ENCODE measurements at places on chromosomes 5 and 9.

GRCh38 chr9:3023449-3023848 is 179.6 kb upstream of the PUM3 start:
- no peak for DNase-seq
- no peak overlapping the region for H3K4me3 ChIP-seq
- H3K36me3 ChIP-seq, result no peaks in the 10 kb centered on the region
- no peaks in the 10 kb centered on the region for H3K4me1 ChIP-seq

- no peak overlapping the region for H3K27ac ChIP-seq
- H3K4me3 ChIP-seq, result no peak overlapping the region
- no peaks in the 10 kb centered on the region for H3K27me3 ChIP-seq
Observed at GRCh38 chr5:95069948-95070347, 214.9 kb downstream of the MCTP1 start.

- no peaks in the 10 kb centered on the region for H3K27me3 ChIP-seq
- DNase-seq, result no peak
- H3K36me3 ChIP-seq, result no peaks in the 10 kb centered on the region
- no peak overlapping the region for H3K4me3 ChIP-seq
Observed at GRCh38 chr5:170619869-170620268, 116.0 kb downstream of the KCNIP1 start.

DNA sequence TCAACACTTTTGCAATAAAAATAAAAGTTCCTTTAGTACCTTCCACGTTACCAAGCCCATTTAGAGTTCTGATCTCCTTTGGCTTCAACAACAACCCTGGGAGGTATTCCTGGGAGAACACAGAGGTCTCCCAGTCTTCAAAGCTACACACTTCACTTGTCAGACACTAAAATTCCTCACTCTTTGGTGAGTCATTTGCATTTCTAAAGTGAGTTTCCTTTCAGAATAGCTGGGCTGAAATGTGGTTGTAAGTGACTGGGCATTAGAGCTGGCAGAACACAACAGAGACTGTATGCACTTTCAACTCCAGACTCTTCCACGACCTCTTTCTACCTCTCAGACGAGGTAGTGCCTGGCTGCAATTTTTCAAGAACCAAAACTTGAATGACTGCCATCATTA is 11.5 kb upstream of the F2RL1 start:
- H3K27ac ChIP-seq, result no peak overlapping the region
- DNase-seq, result no peak
- no peaks in the 10 kb centered on the region for H3K4me1 ChIP-seq
- no peak overlapping the region for H3K4me3 ChIP-seq

GRCh38 chr5:78405829-78406750 is 45.7 kb downstream of the SCAMP1 start:
- no peaks in the 10 kb centered on the region for H3K4me1 ChIP-seq
- H3K36me3 ChIP-seq, result no peaks in the 10 kb centered on the region
- no peaks in the 10 kb centered on the region for H3K27me3 ChIP-seq
- no peak overlapping the region for H3K4me3 ChIP-seq
- no peak overlapping the region for H3K27ac ChIP-seq

GRCh38 chr9:18012170-18012569 is 433.3 kb downstream of the SH3GL2 start:
- no peak overlapping the region for H3K4me3 ChIP-seq
- H3K27ac ChIP-seq, result no peak overlapping the region
- H3K27me3 ChIP-seq, result no peaks in the 10 kb centered on the region
- no peaks in the 10 kb centered on the region for H3K36me3 ChIP-seq

- no peak for DNase-seq
- no peaks in the 10 kb centered on the region for H3K4me1 ChIP-seq
- H3K27me3 ChIP-seq, result no peaks in the 10 kb centered on the region
- H3K27ac ChIP-seq, result no peak overlapping the region
- no peaks in the 10 kb centered on the region for H3K36me3 ChIP-seq
Observed at GRCh38 chr5:74877624-74878304, 11.6 kb upstream of the FAM169A start.

- no peak for DNase-seq
- no peak overlapping the region for H3K4me3 ChIP-seq
- H3K4me1 ChIP-seq, result no peaks in the 10 kb centered on the region
- H3K27ac ChIP-seq, result no peak overlapping the region
- H3K27me3 ChIP-seq, result no peaks in the 10 kb centered on the region
- H3K36me3 ChIP-seq, result no peaks in the 10 kb centered on the region
Observed at GRCh38 chr5:89232139-89232603, 349.2 kb upstream of the MEF2C start.

DNA sequence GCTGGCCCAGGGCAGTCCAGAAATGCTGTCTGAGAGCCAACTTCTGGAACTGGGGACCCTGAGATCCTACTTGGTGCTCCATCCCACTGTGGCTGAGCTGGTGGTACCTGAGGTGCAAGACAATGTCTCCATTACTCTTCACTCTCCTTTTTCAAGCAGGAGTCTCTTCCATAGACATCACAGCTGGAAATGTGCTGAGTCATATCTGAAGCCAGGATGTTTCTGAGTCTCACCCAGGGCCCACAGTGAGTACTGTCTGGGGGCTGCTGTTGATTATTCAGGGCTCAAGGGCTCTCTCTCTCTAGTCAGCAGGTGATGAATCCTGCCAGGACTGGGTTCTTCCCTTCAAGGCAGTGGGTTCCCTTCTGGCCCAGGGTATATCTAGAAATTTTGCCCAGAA is 145.2 kb upstream of the TAS2R1 start:
- no peaks in the 10 kb centered on the region for H3K36me3 ChIP-seq
- DNase-seq, result no peak
- no peak overlapping the region for H3K4me3 ChIP-seq
- no peaks in the 10 kb centered on the region for H3K4me1 ChIP-seq

GRCh38 chr5:83049370-83049885 is 27.8 kb downstream of the TMEM167A start:
- no peaks in the 10 kb centered on the region for H3K36me3 ChIP-seq
- no peak overlapping the region for H3K27ac ChIP-seq
- no peaks in the 10 kb centered on the region for H3K27me3 ChIP-seq
- no peaks in the 10 kb centered on the region for H3K4me1 ChIP-seq
- no peak for DNase-seq

GRCh38 chr5:128097781-128098180 is 14.2 kb downstream of the SLC12A2 start:
- H3K4me1 ChIP-seq, result peaks cover 5% of the 10 kb centered on the region
- no peaks in the 10 kb centered on the region for H3K27me3 ChIP-seq
- H3K27ac ChIP-seq, result no peak overlapping the region
- H3K36me3 ChIP-seq, result no peaks in the 10 kb centered on the region
- H3K4me3 ChIP-seq, result no peak overlapping the region
- DNase-seq, result no peak

DNA sequence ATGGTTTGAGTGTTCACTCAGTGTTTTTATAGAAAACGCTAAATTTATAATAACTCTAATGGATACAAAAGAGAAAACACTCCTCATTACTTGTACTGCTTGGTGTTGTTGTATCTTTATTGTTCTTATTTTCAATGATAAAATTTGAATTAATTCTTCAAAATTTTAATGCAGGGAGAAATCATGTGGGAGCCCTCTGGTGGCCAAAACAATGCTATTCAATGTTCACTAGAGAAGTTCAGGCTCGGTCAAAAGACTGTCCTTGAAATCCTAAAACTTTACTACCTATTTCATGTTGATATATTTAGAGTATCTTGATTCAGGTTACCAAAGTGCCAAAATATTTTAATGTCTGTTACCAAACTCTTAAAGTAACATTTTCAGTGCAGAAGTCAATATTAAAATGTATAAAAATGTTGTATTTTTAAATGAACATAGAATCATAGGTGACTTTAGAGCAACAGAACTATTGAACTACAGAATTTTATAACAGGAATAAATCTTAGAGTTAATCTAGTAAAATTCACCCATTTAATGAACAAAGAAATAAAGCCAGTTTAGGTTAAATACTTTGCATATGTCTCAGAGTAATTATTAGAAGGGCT is 1259.8 kb downstream of the PTPRD start:
- no peaks in the 10 kb centered on the region for H3K36me3 ChIP-seq
- H3K4me1 ChIP-seq, result no peaks in the 10 kb centered on the region
- no peak overlapping the region for H3K4me3 ChIP-seq

DNA sequence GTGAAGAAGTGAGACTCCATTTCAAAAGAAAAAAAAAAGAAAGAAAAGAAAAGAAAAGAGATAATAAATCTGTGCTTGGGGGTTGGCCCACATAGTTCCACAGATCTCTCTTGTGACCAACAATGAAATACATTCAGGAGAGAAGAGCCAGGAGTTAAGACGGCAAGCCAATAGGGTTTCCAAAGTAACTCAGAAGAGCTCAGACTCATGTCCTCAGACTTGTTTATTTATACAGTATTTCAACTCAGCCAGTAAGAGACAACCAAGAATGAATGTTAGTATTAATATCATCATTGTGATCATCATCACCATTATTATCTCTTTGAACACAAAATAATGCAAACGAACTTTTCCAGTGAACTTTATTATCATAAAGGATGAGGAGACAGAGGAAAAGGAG is 140.2 kb downstream of the GLIS3 start:
- no peak overlapping the region for H3K27ac ChIP-seq
- H3K4me1 ChIP-seq, result no peaks in the 10 kb centered on the region
- no peaks in the 10 kb centered on the region for H3K27me3 ChIP-seq
- no peak overlapping the region for H3K4me3 ChIP-seq
- no peaks in the 10 kb centered on the region for H3K36me3 ChIP-seq
- no peak for DNase-seq

- no peak overlapping the region for H3K4me3 ChIP-seq
- no peaks in the 10 kb centered on the region for H3K36me3 ChIP-seq
- peaks cover 2% of the 10 kb centered on the region for H3K27me3 ChIP-seq
- peak; percentile 2 for DNase-seq
- H3K4me1 ChIP-seq, result peaks cover 2% of the 10 kb centered on the region
- no peak overlapping the region for H3K27ac ChIP-seq
Observed at GRCh38 chr5:158801268-158801667, 298.4 kb downstream of the EBF1 start.

- peak; percentile 40 for DNase-seq
- no peaks in the 10 kb centered on the region for H3K27me3 ChIP-seq
- H3K4me3 ChIP-seq, result no peak overlapping the region
- no peaks in the 10 kb centered on the region for H3K36me3 ChIP-seq
- no peaks in the 10 kb centered on the region for H3K4me1 ChIP-seq
- no peak overlapping the region for H3K27ac ChIP-seq
Observed at GRCh38 chr5:52869391-52869790, 81.7 kb downstream of the ITGA1 start.

DNA sequence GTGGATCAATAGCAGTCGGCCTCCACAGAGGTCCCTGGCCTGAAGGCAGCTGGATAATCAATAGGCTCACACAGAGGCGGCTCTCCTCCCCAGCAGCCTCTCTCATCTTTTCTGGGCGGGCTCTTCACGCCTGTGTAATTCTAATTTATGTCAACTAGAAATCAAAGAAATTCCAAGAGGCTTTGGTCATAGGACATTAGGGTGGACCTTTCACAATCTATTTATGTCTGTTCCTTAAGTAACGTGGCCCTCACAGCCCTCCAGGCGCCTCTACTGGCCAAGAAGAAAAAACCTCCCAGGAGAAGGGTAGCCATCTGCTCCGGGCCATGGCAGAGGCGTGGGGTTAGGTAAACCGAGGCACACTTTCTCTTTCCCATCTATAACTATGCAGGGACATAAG is 205.1 kb upstream of the EFNA5 start:
- H3K27ac ChIP-seq, result no peak overlapping the region
- DNase-seq, result no peak
- no peak overlapping the region for H3K4me3 ChIP-seq
- peaks cover 10% of the 10 kb centered on the region for H3K36me3 ChIP-seq
- no peaks in the 10 kb centered on the region for H3K27me3 ChIP-seq

DNA sequence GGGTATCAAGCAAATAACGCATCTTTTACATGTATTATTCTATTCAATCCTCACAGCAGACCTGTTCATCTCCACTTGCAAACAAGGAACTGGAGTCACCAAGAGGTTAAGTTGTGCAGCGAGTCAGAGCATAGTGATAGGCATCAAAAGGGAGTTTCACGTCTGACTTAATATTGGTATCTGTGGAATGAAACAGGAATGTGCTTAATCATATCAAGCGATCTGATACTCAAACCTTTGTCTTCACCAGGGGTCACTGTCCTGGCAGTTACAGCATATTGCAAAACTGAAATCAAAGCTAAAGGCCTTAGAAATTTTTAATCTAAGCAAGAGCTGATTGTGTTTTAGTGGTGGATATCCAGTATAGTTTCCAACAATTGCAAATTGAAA is 271.6 kb downstream of the PLK2 start:
- H3K27me3 ChIP-seq, result no peaks in the 10 kb centered on the region
- H3K4me3 ChIP-seq, result no peak overlapping the region
- H3K36me3 ChIP-seq, result no peaks in the 10 kb centered on the region
- no peaks in the 10 kb centered on the region for H3K4me1 ChIP-seq
- no peak overlapping the region for H3K27ac ChIP-seq

GRCh38 chr9:3510796-3511195 is 15.0 kb downstream of the RFX3 start:
- H3K4me1 ChIP-seq, result no peaks in the 10 kb centered on the region
- H3K27me3 ChIP-seq, result no peaks in the 10 kb centered on the region
- no peak overlapping the region for H3K27ac ChIP-seq

Measured in small intestine (tissue), 16 donors.